Glomerular endothelial cell (primary cell): ENCODE measurements at places on chromosomes 7 and 10.

DNA sequence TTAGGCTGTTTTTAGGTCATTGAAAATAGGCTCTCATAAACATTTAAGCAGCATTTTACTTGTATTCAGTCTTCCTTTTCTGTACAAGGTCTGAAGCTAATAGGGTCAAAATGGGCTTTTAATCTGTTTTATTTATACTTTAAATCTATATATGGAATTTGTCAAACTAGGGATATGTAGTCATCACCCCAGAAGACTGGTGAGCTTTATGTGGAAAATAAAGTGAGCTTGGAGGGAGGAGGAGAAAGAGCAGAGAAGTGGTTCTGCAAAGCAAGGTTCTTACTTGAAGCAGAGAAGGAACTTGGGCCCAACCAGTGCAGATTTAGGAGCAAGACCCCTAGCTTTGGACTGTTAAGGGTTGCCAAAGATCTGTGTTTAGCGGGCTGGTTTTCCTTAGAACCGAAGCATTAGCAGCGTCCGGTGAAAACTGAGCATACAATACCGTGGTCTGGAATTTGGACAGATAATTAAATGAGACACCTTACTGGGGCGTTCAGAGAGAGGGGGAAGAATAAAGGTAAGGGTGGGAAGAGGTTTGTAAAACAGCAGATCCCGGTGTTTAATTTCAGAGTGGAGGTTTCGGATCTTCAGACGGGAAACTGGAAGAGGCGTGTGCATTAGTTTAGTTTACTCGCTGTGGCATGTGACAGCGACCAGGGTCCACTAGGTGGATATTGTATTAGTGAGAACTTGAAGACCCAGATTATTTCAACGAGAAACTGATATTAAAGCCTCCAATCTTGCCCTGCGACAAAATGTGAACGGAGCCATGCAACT lies 2.4 kb downstream of the BAMBI start:
- DNase-seq: no peak

DNA sequence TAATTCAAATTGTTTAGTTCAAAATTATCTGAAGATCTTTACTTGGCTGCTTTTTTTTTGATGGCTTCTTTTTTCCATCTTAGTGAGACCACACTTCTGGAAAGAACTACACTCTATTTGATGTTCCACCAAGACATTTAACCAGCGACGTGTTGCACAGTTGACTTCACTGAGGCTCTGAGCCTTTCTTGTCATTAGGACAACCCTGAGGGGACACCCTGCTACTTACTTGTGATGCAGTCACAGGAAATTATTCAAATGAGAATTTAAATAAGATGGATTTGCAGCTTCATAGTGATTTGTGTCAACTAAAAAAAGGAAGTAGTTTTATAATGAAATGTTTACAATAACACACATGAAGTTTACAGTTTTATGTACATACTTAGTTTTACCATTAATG lies 25.6 kb upstream of the PIK3CG start:
- no peak for DNase-seq

GRCh38 chr10:122279725-122280141 lies 8.6 kb downstream of the BTBD16 start:
- DNase-seq: no peak

GRCh38 chr10:13352519-13352918 lies 4.4 kb upstream of the SEPHS1 start:
- DNase-seq: no peak

DNA sequence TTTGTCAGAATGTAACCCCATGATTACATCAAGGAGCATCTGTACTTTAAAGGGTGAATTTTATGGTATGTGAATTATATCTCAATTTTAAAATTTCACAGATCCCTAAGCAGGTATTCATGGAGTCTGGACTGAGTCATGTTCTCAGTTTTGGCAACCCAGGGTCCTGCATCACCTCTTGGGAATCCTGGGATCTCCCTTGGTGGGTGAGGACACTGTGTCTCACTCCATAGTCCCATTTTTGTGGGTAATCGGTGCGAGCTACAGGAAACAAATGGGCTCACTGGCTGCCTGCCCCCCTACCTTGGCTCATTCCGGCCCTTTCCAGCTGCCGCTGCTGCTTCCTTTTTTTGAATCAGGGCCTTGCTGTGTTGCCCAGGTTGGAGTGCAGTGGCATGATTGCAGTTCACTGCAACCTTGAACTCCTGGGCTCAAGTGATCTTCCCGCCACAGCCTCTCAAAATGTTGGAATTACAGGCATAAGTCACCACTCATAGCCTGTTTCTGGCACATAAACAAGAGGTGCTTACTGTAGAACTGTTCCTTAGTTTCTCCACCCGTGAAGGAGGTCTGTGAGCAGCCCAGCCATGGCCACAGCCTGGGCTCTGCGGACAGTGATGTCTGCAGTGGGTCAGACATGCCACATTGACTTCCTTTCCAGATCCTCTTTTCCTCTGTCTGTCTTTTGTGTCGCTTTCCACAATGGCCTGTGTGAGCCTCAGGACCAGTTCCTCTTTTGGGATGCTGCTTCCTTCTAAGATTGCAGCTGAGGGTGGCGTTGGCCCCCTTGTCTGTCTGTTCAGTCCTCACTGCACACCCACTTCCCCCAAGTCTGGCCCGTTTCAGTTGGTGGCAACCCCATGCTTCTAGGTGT lies 14.5 kb downstream of the PALD1 start:
- DNase-seq: no peak

- no peak for DNase-seq
Measured at GRCh38 chr10:121159670-121160069, 308.5 kb downstream of the WDR11 start.

DNA sequence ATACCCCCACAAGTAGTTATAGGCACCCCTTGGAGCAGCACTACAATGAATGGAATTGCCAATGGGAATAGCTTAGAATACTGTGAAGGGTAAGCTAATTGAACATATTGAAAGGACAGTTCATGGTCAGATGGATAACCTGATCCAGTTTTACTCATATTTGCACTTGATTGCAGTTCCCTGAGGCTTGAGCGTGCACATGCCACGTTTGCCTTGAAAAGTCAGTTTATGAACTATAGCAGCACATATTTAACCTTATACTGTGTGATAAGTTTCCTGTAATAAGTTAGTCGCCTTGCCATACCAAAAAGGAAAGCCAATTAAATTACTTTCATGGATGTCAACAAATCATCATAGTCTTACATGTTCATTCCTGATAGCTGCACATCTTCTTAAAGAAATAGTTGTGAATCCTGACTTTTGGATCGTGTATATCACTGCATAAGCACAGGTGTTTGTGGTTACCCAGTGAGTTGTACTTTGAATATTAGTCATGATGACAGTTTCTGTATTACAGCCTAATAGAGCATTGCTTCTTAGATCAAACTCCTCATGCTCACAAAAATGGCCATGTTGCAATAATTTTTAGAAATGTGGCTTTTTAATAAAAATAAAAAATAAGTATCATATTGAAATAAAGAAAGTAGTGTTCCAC lies 21.6 kb downstream of the DNTT start:
- DNase-seq: no peak

GRCh38 chr10:29392376-29393021 lies 103.6 kb downstream of the LYZL1 start:
- no peak for DNase-seq

GRCh38 chr7:152891837-152892236 lies 132.3 kb downstream of the ACTR3B start:
- no peak for DNase-seq

GRCh38 chr10:89092439-89092838 lies 101.8 kb downstream of the FAS start:
- DNase-seq: no peak

DNA sequence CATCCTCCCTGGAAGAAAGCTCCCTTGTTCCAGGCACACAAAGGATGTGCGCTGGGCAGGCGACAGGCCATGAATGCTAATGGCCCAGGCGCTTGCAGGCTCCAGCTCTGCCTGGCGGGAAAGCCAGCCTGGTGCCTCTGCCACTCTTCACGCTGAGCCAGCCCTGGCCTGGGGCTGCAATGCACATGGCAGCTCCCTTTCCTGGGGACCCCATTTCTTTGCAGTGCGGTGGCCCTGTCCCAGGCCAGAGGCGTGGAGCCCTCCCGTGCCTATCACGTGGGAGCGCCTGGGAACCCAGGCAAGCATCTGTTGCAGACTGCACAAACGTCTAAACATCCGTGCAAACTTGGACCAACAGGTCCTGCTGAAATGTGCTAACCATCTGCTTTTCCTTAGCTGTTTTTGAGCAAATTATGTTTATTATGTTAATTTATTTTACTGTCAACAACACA lies 152.1 kb upstream of the LYZL2 start:
- no peak for DNase-seq
